ENCODE measurements at places on chromosomes 3 and 15. TPM values are rescaled to one million over a fixed set of nuclear protein-coding genes. Genes with fewer than 3 reads are reported as not detected.
A peak's percentile ranks its signal among the peaks of the same experiment; 100 is the strongest.

DAZL gene
- total RNA-seq, result not detected

GRCh38 chr3:129599607-129600006 lies 6.9 kb downstream of the PLXND1 start:
- peaks cover 37% of the 10 kb centered on the region for H3K27me3 ChIP-seq
- no peak overlapping the region for H3K4me3 ChIP-seq
- H3K36me3 ChIP-seq, result peaks cover 7% of the 10 kb centered on the region
- peaks cover 8% of the 10 kb centered on the region for H3K4me1 ChIP-seq

DNA sequence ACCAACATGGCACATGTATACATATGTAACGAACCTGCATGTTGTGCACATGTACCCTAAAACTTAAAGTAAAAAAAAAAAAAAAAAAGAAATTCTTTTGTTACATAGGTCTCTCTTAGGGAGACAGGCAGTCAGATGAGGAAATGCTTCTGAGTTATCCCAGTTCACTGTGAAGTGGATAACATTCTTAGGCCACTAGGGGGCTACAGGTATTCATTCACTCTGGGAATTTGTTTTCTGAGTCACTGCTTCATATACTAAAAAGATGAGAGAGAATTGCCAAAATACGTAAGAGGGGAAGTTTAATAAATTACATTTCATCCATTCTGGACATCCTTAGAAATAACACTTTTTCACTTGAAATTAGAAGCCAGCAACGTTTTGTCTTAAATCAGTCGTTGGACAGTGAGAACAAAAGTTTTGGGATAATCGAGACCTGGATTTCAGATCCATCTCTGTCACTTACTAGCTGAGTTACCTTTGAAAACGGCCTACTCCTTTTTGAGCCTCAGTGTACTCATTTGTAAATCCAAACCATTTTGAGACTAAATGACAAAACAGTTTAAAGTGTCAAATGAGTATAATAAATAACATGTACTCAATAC lies 738.4 kb upstream of the ALCAM start:
- H3K4me3 ChIP-seq, result no peak overlapping the region
- no peaks in the 10 kb centered on the region for H3K4me1 ChIP-seq
- H3K36me3 ChIP-seq, result no peaks in the 10 kb centered on the region
- peak; percentile 10 for DNase-seq

DNA sequence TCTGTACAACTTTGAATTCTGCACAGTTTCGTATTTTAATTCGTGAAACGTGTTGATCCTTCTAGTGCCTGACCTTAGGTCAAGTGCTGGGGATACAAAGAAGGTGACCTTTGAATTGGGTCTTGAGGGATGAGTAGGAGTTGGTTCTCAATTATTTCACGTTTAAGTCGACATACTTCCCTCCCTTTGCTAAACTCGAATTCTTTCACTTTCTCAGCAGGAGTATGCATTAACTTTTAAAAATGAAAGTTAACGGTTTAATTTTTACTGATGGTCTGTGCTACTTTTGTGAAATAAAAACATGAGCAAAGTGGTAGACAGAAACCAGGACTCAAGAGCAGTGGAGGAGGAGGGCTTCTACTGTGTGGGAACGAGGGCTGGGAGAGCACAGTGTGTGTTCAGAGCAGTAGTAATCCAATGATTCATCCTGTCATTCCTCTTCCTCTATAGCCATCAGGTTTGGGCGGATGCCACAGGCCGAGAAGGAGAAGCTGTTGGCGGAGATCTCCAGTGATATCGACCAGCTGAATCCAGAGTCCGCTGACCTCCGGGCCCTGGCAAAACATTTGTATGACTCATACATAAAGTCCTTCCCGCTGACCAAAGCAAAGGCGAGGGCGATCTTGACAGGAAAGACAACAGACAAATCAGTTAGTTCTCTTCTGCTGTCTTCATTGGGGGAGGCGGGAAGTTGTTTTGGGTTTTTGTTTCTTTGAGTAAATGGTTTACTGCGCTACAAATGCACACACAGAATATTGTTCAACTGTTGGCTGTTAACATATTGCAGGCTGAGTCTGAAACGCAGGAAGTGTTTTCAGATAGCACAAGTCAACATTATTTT lies 78.6 kb upstream of the TSEN2 start:
- no peaks in the 10 kb centered on the region for H3K27me3 ChIP-seq

GRCh38 chr3:107344722-107345121 lies 32.5 kb upstream of the CCDC54 start:
- no peaks in the 10 kb centered on the region for H3K27me3 ChIP-seq
- H3K4me1 ChIP-seq, result peaks cover 48% of the 10 kb centered on the region
- H3K36me3 ChIP-seq, result no peaks in the 10 kb centered on the region
- H3K27ac ChIP-seq, result no peak overlapping the region
- DNase-seq, result no peak
- no peak overlapping the region for H3K4me3 ChIP-seq

DNA sequence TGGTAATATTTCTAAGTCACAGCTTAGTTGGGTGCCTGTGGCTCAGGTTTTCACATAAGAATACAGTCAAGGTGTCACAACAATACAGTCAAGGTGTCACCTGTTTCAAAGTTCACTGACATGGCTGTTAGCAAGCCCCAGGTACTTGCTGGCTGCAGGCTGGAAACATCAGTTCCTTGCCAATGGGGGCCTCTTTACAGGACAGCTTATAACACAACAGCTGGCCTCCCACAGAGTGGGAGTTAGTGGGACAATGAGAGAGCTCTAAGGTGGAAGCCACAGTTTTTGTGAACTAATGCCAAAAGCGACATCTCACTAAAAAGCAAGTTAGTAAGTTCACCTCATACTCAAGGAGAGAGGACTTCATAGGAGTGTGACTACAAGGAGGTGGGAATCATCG lies 45.4 kb downstream of the GPR156 start:
- no peak for DNase-seq
- H3K4me1 ChIP-seq, result no peaks in the 10 kb centered on the region
- no peak overlapping the region for H3K27ac ChIP-seq
- no peak overlapping the region for H3K4me3 ChIP-seq

Measured in Calu3 (cell line).